NCI-H1930 (cell line): ENCODE measurements at places on chromosomes 2 and 18.

- no peak for DNase-seq
These were observed at the start of gene NEU2 for GRCh38 chr2:233032551-233033320. TSS of gene NEU2 (plus strand) at chr2:233032672. CDS start at chr2:233032672, 0 bp downstream.

GRCh38 chr2:237892984-237893595 is 33.7 kb downstream of the RAMP1 start:
- no peak for DNase-seq

- DNase-seq, result no peak
These were observed 127.9 kb upstream of the LGALSL start for GRCh38 chr2:64325852-64326577.

GRCh38 chr2:67752199-67752598 is 310.6 kb downstream of the C1D start:
- DNase-seq, result no peak

- no peak for DNase-seq
These were observed 2.4 kb downstream of the RAB17 start for GRCh38 chr2:237588044-237588696.

- DNase-seq, result peak; percentile 74
These were observed 705 bp upstream of the TEX261 start for GRCh38 chr2:70995426-70995729.

- DNase-seq, result no peak
These were observed 25.3 kb downstream of the SMAD7 start for GRCh38 chr18:48925491-48925780.

- no peak for DNase-seq
These were observed 50.7 kb downstream of the FMNL2 start for GRCh38 chr2:152385650-152386049.
